ENCODE measurements at places on chromosomes 3 and 15.
A peak's percentile ranks its signal among the peaks of the same experiment; 100 is the strongest.

DNA sequence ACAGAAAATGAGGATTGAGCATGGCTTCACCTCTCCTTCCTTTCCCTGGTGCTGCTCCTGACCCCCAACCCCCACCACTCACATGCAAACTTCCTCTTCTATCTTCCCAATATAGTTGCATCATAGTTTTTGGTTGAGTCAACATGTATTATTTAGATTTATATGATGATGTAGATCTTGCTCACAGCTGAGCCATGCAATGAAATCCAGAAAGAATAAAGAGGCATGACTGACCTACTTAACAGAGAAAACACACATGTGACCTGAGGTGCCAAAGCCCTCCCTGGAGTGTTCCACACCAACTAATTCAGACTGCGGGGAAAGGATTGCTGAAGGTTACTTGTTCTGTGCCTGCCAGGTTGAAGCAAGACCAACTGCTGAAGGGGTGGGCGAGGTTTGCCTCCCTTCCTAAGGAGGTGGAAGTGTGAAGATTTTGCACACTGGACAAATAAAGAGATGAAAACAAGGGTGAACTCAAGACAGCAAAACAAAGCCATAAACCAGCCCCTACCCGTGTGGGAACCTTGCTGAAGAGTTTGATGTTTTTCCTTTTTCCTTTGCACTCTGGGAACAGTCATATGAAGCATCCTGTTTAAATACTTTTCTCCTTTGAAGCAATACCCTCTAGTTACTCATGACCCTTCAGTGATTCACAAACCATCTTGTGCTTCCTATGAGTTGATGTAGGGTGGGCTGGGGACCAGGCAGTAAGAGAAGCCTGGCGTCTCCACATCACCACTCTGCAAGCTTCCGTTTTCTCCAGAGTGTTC, 155.2 kb upstream of the UBE2E1 start:
- no peak for DNase-seq

GRCh38 chr3:32449691-32450090, 53.0 kb downstream of the CMTM6 start:
- DNase-seq: no peak

DNA sequence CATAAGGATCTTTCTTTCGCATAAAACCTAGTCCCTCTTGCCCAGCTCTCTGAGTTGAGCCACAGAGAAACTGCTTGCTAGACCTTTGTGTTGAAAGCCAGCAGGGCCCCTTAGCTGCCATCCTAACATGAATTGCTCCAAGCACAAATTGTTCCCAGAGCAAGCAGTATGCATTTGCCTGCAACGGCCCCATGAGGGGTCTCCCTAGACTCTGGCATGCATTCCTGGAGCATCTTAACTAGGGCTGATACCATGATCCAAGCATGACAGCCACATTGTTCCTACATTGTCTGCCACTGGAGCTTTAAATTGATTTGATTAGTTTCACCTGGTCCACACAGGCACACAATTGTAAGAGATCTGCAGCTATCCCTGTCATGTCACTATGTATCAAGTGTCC, 428.1 kb downstream of the TAFA4 start:
- DNase-seq: no peak

- DNase-seq: no peak
Measured at GRCh38 chr3:184583578-184584451, 22.2 kb downstream of the EPHB3 start.

DNA sequence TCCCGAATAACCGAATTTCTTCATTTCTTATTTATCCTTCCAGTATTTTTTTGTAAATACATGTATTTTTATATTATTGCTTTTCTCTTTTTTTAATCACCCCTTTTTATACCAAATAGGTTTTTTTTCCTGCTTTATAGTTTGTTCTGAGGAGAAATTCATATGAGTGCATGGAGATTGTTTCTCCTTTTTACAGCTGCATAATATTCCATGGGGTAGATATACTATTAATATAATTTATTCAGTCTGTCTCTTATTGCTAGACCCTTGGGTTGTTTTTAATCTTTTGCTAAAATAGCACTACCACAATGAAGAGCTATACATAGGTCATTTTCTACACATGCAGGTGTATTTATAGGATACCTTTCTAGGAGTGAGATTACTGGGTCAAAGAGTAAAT, 3.5 kb upstream of the TMEM87A start:
- no peak for DNase-seq

GRCh38 chr15:79172032-79172481, 81.5 kb upstream of the RASGRF1 start:
- no peak for DNase-seq

DNA sequence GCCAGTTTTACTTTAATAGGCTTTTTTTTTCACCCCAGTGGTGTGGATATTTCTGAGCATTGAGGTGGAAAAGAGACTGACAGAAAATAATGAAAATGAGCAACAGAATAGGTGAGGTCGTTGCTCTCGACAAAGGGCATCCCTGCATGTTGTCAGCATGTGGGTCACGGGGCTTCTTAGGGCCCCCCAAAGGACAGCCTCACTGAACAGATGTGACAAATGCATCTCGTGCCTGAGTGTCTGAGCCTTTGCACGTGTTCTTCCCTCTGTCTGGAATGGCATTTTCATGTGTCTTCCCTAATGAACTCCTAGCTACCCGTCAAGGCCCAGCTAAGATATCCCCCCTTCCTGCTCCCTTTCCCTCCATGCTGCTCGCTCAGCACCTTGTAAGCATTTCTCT, 31.8 kb downstream of the FAH start:
- no peak for DNase-seq

- no peak for DNase-seq
Measured at GRCh38 chr3:17021614-17022013, 136.9 kb downstream of the PLCL2 start.

GRCh38 chr3:124780761-124781475, 50.7 kb downstream of the UMPS start:
- DNase-seq: no peak

- DNase-seq: no peak
Measured at GRCh38 chr3:53483821-53484220, 10.6 kb upstream of the CACNA1D start.

- no peak for DNase-seq
Measured at GRCh38 chr3:84820906-84821305, 137.9 kb upstream of the CADM2 start.

DNA sequence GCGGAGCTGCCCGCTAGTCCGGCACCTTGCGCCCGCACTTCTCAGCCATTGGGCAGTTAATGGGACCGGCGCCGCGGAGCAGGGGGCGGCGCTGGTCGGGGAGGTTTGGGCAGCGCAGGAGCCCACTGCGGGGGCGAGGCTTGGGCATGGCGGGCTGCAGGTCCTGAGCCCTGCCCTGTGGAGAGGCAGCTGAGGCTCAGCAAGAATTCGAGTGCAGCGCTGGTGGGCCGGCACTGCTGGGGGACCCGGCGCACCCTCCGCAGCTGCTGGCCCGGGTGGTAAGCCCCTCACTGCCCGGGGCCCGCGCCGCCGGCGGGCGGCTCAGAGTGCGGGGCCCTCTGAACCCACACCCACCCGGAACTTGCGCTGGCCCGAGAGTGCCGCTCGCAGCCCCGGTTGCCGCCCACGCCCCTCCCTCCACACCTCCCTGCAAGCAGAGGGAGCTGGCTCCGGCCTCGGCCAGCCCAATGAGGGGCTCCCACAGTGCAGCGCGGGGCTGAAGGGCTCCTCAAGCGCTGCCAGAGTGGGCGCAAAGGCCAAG, 835.0 kb downstream of the TBL1XR1 start:
- DNase-seq: no peak

DNA sequence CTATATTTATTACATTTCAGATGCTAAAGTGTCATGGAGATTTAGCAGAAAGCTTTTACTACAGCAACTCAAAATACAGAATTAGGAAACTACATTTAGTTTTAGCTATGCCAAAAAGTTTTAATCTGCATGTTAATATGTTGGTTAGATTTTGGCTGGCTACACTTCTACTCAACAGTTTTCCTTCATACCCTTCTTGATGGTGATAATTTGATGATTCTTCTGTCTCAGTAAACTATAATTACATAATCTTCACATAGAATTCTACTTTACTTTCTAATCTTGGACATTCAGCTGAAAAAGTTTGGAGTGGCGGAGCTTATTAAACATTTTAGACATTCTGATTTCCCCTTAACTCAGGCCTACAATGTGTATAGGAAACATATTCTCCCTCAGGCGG, 10.0 kb upstream of the UTS2B start:
- DNase-seq: no peak

DNA sequence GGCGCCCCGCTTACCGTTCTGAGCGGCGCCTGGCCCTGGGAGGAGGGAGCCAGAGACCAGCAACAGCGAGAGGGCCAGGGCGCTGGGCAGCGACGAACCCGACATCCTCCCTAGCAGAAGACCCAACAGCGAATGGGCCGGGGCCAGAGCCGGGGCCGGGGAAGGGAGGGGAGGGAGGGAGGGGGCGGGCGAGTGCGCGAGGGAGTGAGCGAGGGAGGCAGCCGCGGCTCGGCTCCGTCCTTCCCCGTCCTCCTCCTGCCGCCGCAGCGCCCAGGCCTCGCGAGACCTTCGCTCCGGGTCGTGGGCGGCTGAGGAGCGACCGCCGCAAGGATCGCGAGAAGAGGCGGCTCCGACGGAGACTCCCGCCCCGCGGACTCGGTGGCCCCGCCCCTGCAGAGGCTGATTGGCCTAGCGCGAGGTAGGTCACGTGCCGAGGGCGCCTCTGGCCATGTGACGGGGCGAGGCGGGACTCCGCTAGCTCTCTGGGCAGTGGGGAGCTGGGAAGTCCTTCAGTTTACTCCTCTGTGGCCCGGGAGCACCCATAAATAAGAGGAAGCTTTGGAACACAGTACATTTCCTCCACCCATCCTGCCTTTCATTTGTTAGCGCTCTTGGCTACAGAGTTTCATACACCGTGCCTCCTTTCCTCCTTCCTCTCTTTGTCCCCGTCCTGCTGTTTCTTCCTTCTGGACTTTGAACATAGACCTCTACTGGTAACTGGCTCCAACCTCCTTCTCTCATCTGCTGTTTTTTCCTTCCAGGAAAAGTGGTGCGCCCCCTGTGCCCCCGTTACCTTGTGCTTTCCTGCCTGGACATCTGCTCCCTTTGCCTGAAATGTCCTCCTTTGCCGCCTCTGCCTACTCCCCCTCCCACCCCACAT, at the start of gene NPTN:
NPTN (minus strand) TSS at position 279 of the 880 bp plus-strand sequence; CDS start at position 105, 174 bp downstream.
- DNase-seq: peak; percentile 99

GRCh38 chr3:97161169-97161568, 346.8 kb downstream of the EPHA6 start:
- no peak for DNase-seq

GRCh38 chr15:101203607-101204189, 48.1 kb downstream of the CHSY1 start:
- DNase-seq: no peak

DNA sequence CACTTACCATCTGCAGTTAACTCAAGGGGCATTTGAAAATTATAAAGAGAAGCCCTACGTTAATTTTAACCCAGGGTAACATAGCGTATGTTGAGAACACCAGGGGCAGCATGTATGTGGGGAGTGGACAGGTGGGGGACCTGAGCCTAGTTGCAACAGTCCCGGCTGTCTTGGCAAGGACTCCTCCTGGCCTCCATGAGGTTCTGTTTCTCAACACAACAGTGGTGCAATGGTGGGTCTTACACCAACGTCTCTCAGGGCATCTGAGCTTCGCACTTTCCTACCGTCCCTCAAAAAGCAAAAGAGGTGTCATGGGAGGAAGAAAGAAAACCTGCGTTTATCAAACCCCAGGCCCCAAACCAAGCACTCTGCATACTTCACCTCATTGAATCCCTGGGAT, 50.6 kb downstream of the MGLL start:
- no peak for DNase-seq

All from activated T-cell treated with anti-CD3 and anti-CD28 coated beads for 24 hours (primary cell).